ENCODE measurements at places on chromosomes 1 and 21.

DNA sequence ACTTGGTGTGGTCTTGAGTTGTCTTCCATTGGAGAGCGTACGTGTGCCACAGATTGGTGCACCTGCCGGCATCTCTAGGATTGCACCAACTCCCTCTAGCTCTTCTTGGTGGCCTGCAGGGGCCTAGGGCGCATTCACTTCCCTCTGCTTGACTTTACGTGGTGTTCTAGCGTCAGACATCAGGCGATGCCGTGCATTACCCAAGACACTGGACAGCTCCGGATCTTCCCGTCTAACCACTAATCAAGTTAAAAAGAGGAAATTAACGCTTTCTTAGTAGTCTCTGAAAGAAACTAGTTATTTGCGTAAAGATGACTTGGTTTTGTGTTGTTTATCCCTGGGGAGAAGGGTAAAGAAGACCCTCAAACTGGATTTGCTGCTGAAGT, 510 bp upstream of the IL10RB start:
- DNase-seq: peak; percentile 45

GRCh38 chr1:154807048-154807591, 63.0 kb downstream of the KCNN3 start:
- DNase-seq: no peak

DNA sequence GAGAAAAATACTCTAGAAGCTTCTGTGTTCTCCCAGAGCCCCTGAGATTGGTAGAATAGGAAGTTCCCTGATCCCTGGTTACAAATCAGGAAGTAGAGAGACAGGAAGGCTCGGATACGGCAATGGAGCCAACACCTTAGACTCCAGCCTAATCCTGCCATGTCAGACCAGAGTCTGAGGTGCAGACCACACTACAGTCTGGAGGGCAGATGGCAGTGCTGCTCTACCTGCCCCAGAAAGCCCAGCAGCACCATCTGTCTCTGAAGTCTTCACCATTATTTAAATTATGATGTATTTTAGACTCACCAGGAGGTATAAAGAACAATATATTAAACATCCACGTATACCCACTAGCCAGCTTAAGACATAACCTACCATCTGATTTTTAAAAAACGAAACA, 93.0 kb downstream of the MTR start:
- no peak for DNase-seq

GRCh38 chr1:112579801-112580510, 39.0 kb downstream of the ST7L start:
- no peak for DNase-seq

- no peak for DNase-seq
Observed at GRCh38 chr21:10425856-10426255, 95.5 kb upstream of the TPTE start.

GRCh38 chr1:40842691-40843090, 19.5 kb downstream of the CITED4 start:
- DNase-seq: no peak

DNA sequence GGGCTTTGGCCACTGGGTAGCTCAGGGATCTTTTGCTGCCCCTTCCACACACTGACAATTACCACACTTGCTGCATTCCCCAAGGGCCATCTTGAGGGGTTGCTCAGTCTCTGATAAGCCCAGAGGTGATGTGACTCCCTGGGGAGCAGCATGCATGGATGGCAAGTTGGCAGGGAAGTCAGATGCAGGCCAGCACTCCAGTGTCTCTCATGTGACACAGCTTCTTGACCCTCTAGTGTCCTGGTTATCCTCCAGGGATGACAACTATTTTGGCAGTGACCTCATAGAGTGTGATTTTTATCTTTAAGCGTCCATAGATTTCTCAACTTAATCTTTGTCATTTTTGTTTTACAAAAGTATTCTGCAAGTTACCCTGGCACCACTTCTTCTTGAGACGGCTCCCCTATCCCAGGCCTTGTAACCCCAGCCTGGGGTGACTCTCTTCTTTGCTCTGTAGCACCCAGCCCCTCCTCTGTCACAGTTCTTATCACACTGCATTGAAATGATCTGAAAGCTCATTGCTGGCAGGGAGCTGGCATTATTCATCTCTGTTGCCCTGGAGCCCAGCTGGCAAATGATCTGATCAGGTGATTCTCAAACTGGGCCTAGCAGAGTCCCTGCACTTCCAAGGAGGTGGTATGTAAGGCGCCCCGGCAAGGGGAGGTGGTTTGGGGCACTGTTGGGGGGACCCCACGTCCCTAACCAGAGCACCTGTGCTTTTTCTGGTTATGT, 72.6 kb downstream of the TENT5C start:
- no peak for DNase-seq

- no peak for DNase-seq
Observed at GRCh38 chr21:35528116-35529042, 479.3 kb upstream of the RUNX1 start.

GRCh38 chr1:203084588-203085527, 954 bp downstream of the MYOG start:
- peak; percentile 50 for DNase-seq

DNA sequence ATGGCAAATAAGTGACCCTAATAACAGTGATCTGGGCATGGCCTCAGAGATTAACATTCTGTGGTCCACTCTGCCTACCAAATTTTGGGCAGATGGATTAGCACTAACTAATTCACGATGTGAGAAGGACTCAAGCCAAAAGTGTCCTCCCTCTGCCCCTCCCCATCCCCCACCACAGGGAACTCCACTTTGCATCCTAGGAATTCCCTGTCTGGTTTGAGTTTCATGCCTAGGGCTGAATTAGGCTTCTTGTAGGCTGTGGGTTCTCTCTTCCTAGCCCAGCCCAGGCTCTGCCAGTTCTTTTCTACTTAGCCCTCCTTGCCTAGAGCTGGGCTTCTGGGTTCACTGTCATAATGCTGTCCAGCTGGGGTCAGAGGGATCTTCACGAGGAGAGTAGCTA, 64.1 kb downstream of the ATP2B4 start:
- no peak for DNase-seq

- DNase-seq: no peak
Observed at GRCh38 chr1:43438006-43438405, 15.7 kb downstream of the HYI start.

DNA sequence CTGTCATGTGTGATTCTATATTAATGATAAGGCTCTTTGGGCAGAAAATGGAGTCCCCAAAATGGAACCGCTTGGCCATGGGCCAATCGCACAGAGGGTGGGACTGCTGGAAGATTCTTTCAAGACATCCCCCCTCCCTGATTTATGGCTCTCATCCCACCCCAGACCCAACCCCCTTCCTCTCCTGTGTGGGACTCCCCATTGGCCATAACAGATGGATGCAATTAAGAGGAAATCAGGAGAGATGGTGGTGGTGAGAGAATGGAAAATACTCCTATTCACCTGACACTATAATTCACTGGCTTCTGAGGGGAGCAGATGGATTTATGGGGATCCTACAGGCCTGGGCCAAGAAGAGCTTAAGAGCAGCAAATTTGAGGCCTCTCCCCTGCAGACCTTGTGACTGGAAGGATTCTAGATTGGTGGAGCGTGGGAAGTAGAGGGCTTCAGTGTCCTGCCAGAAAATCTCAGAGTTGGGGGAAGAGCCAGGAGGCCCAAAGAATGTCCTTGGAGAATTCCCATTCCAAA, 1.7 kb downstream of the IGFN1 start:
- DNase-seq: no peak

DNA sequence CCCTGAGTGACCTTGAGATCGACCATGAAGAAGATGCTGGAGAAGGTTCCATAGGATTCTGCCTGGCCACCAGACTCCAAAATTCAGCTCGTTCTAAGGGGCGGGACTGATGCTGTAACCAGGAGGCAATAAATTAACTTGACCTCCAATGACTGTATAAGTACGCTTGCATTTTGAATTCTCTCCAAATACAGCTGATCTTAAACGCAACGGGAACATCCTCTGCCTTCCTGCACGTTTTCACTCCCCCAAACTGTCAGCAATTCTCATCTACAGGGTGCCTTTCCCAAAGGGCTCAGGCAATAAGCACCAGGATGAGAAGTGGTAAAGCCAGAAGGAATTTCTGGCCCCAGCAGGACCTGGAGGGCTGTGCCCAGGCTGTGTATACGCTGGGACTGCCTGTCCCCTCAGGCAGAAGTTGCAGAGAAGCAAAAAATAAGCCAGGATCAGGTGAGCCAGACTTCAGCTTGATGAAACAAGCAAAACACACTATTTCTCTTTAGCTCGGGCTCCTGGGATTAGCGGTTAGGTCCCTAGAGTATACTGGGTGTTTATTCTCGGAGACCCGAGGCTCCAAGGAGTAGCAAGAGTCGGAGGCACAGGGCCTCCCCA, 124.8 kb downstream of the LRIG2 start:
- DNase-seq: no peak

DNA sequence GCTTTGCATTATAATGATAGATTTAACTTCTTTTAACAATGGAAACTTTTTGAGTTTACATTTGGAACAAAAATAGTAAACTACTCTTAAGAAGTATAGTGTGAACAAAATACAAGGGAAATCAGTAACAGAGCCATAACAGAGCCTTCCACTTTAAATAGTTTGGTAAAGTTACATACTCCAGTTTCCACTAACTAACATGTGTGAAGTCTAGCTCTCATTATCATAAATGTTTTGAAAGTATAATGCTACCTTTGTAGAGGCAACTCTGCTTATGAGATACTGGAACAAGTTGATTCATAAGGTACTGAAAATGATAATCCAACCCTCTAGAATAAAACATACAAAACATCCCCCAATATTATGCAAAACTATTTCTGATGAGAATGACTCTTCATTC, 1155.1 kb upstream of the ADGRL2 start:
- no peak for DNase-seq

DNA sequence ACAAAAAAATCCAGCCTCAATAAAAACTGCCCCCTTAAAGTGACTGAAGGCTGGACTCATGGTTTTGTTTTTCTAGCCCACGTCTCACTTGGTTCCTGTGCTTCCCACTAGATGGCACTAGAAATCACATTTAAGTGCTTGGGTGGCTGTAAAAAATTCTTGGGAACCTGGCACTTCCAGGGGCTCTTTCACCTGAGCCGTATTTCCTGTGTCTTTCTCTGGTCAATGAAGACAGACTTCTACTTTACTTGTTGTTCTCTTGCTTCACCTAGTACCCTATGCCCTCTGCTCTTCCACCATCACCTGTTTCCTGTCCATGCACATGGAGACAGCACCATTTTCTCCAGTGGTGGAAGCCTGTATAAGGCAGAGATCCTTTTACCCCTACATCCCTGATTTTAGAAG, 20.0 kb downstream of the METTL13 start:
- DNase-seq: peak; percentile 73

GRCh38 chr1:216346526-216346925, 76.7 kb downstream of the USH2A start:
- peak; percentile 21 for DNase-seq

- DNase-seq: no peak
Observed at GRCh38 chr1:5953386-5953785, 38.8 kb downstream of the NPHP4 start.

GRCh38 chr1:25185409-25186160, 46.7 kb downstream of the SYF2 start:
- no peak for DNase-seq

DNA sequence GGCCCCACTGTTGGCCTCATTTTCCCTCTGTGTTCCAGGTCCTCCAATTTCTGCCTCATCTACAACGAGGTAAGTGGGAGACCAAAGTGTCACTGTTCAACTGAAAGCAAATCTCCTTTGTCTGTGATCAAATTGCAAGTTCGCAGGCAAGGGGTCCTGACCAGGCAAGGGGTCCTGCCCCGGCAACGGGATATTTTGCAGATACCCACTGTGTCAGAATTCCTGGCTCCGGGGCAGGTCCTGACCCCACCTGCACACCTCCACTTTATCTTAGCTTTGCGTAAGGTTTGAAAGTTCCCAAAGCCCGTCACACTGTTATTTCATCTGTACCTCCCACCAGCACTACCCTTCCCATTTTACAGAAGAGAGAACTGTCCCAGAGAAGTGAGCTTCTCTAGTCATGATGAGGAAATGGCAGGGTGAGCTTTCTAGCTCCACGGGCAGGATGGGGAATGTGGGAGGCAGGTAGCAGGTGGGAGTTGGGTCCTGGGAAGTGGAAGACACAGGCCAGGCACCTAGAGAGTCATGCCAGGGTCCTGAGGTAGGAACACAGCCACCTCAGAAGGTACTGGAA, 32.0 kb upstream of the CSF1 start:
- DNase-seq: no peak

GRCh38 chr1:203183828-203184227, 2.7 kb downstream of the CHI3L1 start:
- DNase-seq: no peak

GRCh38 chr1:30748098-30748698, 9.4 kb downstream of the LAPTM5 start:
- DNase-seq: no peak

- DNase-seq: peak; percentile 80
Observed at GRCh38 chr1:156767879-156768604, 707 bp downstream of the PRCC start.

DNA sequence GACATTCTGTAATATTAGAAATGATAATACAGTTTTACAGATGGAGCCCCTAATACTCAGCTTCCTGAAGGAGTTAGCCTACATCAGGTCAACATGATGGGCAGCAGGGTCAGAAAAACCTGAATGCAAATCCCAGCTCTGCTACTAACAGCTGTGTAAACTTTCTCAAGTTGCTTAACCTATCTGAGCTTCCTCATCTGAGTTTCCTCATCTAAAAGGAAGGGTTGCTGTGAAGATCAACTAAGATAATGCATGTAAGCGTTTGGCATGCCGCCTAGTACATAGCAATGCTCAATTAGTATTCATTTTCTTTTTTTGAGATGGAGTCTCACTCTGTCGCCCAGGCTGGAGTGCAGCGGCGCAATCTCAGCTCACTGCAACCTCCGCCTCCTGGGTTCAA, 18.4 kb upstream of the DESI2 start:
- no peak for DNase-seq

GRCh38 chr1:40241362-40241761, 6.4 kb upstream of the TMCO2 start:
- no peak for DNase-seq

GRCh38 chr1:119275145-119276134, 93.1 kb upstream of the HAO2 start:
- peak; percentile 79 for DNase-seq

DNA sequence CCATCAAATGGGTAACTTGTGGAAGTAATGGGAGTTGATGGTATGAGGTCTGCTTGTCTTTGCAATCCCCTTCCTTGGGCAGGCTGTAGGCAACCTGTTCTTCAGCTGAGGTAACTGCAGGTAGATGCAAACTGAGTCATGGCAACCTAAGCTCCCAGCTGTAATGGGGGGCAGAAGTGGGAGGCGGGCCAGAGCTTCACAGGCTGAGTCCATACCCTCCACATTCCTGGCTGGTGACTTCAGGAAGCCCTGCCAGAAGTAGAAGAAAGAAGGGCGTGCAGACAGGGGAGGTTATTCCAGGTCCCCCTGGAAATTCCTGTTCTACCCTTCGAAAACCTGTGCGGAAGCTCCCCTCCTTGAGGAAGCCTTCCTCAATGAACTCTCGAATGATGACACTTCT, 44.9 kb downstream of the ARHGEF11 start:
- DNase-seq: no peak

GRCh38 chr1:109761227-109762038, 2.3 kb downstream of the EPS8L3 start:
- no peak for DNase-seq
